ENCODE measurements at places on chromosomes 13 and 19.
A peak's percentile ranks its signal among the peaks of the same experiment; 100 is the strongest.

DNA sequence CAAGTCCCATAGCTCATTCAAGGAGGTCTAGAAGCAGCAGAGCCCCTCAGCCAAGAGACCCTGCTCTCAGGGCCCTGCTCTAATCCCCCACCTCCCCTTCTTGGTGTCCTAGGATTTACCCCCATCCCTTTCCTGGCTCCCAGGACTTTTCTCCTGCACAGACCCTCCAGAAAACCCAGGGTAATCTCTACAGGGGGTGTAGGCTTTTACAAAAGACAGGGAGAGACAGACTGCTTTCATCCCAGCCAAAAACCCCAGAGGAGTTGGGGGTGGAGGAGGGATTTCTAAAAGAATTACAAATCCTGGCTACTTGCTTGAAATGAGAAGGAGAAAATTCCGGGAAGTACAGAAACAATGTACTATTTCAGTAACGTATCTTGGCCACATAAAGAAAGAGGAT lies 133.3 kb downstream of the TNFSF13B start:
- DNase-seq = no peak

GRCh38 chr19:53520163-53520546 lies 17.8 kb upstream of the ZNF331 start:
- DNase-seq = no peak

GRCh38 chr13:22506096-22506691 lies 674.6 kb upstream of the SGCG start:
- no peak for DNase-seq

DNA sequence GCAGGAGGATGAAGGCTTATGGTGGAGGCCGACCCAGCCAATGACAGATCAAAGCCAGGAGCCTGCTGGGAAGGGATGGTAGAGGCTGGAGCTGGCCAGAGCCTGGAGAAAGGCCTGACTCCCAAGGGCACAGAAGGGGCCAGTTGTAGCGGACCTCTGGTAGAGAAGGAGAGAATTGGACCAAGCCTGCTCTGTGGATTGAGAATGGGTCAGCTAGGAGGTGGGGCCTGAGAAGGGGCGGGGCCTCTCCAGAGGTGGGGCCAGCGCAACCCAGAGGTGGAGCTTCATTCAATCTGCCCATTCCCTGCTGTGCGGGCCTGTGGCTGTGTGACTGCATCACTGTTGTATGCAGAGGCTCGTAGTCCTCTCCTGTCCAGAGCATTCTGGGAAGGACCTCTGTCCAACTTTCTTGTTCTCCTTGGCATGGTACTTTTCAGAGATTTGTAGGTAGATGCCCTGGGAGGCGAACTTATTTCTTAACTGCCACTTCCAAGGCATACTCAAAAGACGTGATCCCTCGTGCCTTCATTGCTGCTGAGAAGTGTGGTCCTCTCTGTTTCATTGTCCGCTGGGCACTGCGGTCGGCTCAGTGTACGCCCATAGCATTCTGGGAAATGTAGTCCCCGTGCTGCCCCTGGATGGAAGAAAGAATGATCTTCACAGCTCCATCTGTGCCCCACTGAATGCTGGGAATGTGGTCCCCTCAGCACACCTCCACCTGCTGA lies 6.7 kb downstream of the GRIN2D start:
- DNase-seq = peak; percentile 74
